ENCODE measurements at places on chromosomes 11 and 22. TPM values are rescaled to one million over a fixed set of nuclear protein-coding genes. Genes with fewer than 3 reads are reported as not detected.

DNA sequence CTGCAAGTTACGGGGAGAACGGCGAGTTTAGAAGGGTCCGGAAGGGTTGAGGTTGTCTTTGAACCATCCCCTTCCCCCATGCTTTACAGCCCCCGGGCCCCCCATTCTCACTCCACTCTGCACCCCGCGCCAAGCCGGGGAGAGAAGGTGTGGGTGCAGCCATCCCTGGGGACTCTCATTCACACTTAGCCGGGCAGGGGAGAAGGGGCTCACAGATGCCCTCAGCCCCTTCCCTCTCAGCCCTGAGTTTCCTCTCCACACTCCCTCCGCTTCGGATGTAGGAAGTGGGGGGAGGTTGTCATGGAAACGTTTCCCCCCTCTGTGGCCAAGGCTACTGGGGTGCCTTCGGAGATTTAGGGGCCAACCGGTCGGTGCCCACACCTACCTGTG lies 334 bp downstream of the CADM1 start:
- no peak for DNase-seq

The OSM gene
- 141 TPM for total RNA-seq

The BEST1 gene
- not detected for total RNA-seq

GRCh38 chr11:124823512-124824376 lies 23.5 kb upstream of the MSANTD2 start:
- DNase-seq, result no peak

DNA sequence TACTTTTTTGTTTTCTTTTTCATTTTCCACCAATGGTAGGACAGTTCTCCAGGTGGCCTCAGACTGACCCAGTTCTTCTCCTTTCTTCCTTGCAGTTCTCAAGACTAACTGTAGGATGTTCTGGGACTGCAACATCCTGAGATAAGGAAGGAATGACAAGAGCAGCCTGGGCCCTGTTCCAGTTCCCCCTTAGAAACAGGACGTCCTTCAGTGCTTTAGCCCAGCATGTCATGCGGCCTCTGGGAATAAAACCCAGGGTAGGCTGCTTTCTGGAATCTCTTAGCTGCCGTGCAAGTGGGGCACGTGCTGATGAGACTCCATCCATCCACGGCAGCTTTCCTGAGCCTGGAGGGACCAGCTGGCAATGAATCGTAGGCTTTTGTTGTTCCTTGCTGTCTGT lies 24.0 kb upstream of the CADM1 start:
- no peak for DNase-seq

The SUSD2 gene
- total RNA-seq, result 0.96 TPM

GRCh38 chr22:17057959-17058814 lies 26.6 kb upstream of the IL17RA start:
- peak; percentile 61 for DNase-seq

GRCh38 chr22:20296598-20296997 lies 23.3 kb downstream of the DGCR6L start:
- no peak for DNase-seq

GRCh38 chr11:110907629-110908028 lies 195.4 kb upstream of the ARHGAP20 start:
- DNase-seq, result no peak

DNA sequence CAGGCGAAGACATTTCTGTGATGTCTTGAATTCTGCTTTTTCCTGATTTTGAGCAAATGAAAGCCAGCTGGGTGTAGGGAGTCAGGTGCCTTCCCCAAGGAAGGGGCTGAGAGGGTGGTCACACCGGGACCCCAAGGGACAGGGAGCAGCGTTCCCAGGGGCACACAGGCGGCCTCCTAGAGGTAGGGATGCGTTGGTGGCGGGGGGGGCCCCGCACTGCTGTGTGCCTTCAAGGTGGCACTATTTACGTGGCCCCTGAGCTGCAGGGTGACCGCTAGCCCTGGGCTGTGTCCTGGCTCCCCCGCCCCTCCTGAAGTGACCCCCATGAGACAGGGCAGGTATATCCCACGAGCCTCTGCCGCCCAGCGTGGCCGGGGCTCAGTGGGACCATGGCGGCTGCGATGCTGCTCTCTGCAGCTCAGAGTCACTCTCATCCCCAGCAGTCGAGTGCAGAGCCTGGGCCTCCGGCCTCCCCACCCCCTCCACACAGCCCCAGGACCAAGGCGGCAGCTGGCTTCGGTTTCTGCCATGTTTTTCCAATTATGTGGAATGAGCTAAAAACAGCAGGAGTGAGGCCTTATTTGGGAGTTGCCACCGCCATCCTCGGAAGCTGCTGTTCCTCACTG lies 60.9 kb downstream of the LRP5 start:
- DNase-seq, result no peak

- no peak for DNase-seq
These were observed 422 bp downstream of the GLB1L2 start for GRCh38 chr11:134332189-134332631.

The EFEMP2 gene
- total RNA-seq, result 13.4 TPM

The LRP4 gene
- 0.16 TPM for total RNA-seq

The RCOR2 gene
- 0.16 TPM for total RNA-seq

The ALX4 gene
- total RNA-seq, result not detected

DNA sequence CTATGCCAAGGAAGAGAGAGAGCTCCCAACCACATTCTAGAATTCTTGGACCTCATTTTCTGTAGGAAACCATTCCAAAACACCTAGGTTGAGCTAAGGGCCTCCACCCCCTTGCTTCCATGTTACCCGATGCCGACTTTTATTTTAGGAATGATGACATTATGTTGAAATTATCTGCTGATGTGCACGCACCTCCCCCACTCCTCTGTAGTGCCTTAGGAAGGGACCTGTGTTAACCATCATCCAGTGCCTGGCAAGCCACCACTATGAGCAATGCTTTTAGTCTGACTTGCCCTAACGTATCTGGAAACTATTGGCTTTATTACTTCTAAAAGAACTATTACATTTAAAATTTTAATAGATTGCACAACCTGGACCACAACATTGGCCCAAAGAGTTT lies 42.1 kb downstream of the NCAPD3 start:
- no peak for DNase-seq

The UBQLN3 gene
- 0.12 TPM for total RNA-seq

The XNDC1N gene
- 14.8 TPM for total RNA-seq

The ADORA2A gene
- 21.1 TPM for total RNA-seq

The EI24 gene
- total RNA-seq, result 29.0 TPM

DNA sequence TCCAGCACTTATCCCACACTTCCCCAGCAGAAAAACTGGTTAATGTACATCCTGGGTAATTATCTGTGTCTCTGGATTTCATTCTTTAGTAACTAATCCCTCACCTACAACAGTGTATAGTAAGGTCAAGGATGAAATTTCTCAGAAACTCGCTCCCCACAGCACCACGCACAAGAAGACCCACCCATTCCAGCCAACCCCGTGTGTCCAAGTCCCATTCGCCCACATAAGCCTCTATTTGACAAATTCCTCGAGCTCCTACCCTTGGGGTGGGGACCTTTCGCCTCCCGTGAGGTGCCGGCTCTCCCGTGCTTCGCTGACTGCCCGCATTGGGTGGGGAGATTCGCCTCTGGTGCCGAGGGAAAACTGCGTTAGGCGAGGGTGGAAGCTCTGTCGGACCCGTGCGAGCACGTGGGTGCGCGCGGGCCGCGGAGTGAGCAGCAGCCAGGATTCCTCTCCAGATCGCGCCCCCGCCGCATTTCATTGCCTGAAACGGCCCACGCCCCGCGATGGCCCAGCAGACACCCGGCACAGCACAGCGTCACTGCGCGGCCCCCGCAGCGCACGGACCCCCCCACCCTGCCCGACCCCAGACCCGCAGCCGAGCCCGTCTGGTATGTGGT lies 866 bp downstream of the EXPH5 start:
- no peak for DNase-seq

DNA sequence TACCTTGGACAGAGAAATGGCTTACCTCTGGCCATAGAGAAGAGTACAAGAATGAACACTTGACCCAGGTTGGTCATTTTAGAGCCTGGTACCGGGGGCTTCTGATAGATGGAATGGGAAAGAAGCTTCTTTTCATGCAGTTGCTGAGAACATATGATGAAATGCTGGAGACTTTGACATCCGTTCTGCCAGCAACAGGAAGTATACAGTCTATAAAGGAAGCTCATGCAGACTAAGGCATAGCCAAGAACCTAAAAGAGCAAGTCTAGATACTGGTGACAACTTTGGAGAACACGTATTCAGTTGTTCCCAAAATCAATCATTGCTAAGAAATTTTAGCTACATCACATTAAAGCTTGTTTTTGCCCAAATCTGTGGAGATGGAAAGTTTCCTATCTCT lies 894.6 kb downstream of the METTL15 start:
- no peak for DNase-seq

The SERPING1 gene
- not detected for total RNA-seq

GRCh38 chr22:44362249-44363012 lies 49.7 kb upstream of the SHISAL1 start:
- DNase-seq, result no peak

GRCh38 chr11:63670433-63671321 lies 499 bp downstream of the ATL3 start:
- peak; percentile 60 for DNase-seq

The APOA5 gene
- not detected for total RNA-seq

- peak; percentile 22 for DNase-seq
These were observed 16.3 kb upstream of the TMEM191C start for GRCh38 chr22:21450858-21451353.

GRCh38 chr11:17760102-17761029 lies 25.8 kb downstream of the KCNC1 start:
- DNase-seq, result peak; percentile 59

- DNase-seq, result no peak
These were observed 82.6 kb downstream of the RAB30 start for GRCh38 chr11:82988936-82989627.

- peak; percentile 67 for DNase-seq
These were observed 839 bp downstream of the CBY1 start for GRCh38 chr22:38657045-38657909.

The C11orf42 gene
- not detected for total RNA-seq

The OR5T1 gene
- not detected for total RNA-seq

GRCh38 chr11:127737499-127737898 lies 736.9 kb upstream of the KIRREL3 start:
- DNase-seq, result no peak

The FGF4 gene
- not detected for total RNA-seq
